Stimulated activated CD4-positive, alpha-beta T cell treated with anti-CD3 and anti-CD28 coated beads, Interleukin-1b, Interleukin-23, amount 100 ng/mL, for 24 hours (primary cell): ENCODE measurements at places on chromosomes 11 and 22.

GRCh38 chr11:97354026-97354425, 964.2 kb downstream of the JRKL start:
- no peak for DNase-seq

GRCh38 chr11:37841016-37841415, 1243.0 kb upstream of the RAG2 start:
- DNase-seq, result no peak

GRCh38 chr22:37681001-37681424, 5.1 kb upstream of the NOL12 start:
- DNase-seq, result no peak

DNA sequence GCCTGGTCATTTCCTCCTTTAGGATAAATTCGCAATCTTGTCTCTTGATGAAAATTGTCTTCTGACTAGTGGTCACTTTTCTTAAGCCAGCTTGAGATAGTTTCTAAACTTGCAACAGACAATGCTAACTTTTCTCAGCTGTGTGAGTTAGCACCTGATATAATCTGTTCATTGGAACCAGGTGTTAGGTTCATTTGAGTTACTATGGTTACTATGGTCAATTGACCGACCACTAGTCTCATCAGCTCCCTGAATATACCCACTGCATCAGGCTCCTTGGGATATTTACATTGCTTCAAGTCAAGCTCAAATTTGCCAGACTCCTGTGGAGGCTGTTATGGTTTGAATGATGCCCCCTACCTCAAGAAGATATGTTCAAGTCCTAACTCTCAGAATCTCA, 54.5 kb downstream of the SC5D start:
- DNase-seq, result no peak

GRCh38 chr22:31556627-31557203, 60.4 kb downstream of the SFI1 start:
- no peak for DNase-seq

- no peak for DNase-seq
Observed at GRCh38 chr11:42239188-42239587, 779.7 kb upstream of the LRRC4C start.

DNA sequence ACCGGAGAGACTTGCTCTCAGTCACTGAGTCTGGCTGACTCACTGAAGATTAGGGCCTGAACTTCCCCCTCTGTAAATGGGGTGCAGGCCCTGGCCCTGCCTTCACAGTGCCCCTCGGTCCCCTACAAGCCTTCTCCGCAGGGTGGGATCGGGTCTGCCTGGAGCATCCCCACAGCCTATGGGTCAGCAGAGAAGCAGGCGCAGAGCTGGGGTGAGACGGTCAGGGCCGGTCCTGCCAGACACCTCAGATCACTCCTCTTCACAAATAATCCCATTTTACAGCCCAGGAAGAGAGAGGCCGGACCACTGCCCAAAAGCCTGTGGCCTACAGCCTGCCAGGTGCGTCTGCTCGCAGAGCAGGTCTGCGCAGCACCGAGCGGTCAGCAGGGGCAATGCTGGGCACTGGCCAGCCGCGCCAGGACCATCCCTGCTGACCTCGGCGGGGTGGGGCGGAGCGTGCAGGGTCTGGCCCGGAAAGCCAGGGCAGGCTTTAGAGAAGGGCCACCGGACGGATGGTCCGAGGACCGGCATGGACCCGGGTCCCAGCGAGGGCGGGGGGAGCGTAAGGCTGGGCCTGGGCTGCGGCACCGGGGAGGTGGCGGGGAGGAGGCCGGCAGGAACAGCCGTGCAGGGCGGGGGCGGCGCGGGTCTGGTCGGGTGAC, 522 bp upstream of the SEPTIN5 start:
- DNase-seq, result no peak

GRCh38 chr22:46449116-46449691, 88.2 kb downstream of the CELSR1 start:
- DNase-seq, result no peak

DNA sequence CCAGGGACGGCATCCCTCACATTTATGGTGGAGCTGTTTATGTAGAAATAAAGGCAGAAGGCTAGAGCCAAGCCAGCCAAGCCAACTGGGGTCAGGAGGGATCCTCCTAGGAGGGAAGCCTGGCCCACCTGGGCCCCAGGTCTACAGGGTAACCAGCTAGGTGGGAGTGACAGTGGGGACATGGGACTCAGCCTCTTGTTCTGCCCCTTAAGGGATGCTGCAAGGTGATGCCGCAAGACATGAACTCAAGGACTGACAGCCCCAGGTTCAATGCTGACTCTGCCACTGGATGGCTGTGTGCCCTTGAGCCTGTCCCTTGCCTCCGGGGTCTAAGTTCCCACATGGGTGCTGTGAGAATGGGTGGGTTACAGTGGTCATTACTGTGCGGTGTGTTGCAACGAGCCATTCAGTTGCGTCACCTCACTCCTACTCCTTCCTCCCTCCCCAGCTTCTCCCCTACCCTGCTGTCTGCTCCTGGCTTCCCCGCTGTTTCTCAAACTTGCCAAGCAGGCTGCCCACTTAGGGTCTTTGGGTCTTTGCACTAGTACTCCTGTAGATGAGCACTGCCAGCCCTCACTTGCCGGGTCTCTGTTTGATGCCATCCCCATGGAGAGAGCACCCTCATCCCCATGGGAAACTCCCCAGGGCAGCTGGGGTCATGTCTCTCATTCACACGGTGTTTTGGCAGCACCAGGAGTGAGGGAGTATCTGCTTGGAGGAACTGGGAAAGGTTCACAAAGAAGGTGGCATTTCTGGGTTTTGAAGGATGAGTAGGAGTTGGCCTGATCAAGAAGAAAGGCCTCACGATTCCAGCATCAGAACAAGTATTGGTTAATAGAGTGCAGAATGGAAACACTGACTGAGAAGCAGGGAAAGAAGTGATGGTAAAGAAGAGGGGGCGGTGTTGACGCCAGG, 43.0 kb upstream of the RTL6 start:
- DNase-seq, result no peak

GRCh38 chr22:24112188-24112587, 69.1 kb upstream of the SUSD2 start:
- no peak for DNase-seq

- DNase-seq, result no peak
Observed at GRCh38 chr11:66471142-66471541, 4.4 kb downstream of the PELI3 start.

DNA sequence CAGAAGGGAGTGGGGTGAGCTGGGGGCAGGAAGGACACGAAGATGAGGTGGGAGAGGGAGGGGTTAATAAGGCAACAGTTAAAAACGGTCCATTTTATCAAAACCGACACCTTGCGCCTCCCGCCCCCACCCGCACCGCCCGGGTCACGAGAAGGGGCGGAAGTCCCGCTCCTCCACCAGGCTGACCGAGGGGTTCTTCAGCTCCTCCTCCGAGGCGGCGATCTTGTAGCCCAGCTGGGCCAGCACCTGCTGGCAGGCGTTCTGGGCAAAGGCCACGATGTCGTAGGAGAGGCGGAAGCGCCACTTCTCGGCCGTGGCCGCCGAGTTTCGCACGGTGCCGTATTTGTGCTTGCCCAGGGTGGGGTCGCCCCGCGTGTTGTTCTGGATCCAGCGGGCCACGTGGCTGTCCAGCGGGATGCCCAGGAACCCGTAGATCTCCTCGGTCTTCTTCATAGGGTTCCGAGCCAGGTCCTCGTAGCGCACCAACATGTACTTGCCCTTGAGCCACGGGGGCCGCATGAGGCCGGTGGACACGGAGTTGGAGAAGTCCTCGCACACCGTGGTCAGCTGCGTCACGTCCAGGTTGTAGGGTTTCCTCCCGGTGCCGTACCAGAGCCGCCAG, 15.8 kb downstream of the CHST1 start:
- no peak for DNase-seq

DNA sequence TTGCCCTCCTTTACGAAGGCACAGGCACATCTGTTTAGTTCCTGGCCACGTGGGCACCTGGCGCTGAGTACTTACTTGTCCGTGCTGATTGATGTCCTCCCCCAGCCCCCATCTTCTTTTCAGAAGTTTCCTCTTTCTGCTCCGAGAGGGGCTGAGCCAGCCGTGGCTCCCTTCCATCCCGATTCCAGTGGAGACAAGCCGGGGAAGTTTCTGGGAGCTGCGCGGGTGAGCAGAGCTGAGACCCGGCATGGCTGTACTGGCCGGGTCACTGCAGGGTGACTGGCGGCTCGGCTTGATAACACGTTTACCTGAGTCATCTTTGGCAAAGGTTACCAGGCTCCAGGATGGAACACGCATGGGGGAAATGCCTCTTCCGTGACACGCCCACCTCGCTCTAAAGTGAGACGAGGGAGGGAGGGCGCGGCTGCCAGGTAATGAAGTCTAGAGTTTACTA, 45.4 kb upstream of the ATXN10 start:
- DNase-seq, result no peak

GRCh38 chr11:69049490-69049867, 747 bp downstream of the TPCN2 start:
- no peak for DNase-seq

DNA sequence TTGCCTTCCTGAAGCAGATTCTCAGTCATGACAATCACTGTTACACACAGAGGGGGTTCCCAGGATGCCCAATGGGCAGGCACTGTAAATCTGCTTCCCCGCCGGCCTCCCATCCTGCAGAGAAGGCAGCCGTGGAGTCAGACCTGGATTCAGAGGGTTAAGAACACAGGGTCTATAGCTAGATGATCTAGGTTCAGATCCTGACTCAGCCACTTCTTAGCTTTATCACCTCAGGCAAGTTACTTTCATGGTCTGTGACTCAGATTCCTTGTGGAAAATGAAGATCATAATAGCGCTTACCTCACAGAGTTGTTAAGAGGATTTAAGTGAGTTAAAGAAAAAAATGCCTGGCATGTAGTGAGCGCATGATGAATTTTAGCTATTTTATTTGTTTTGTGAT, 95.9 kb downstream of the TIMP3 start:
- no peak for DNase-seq

DNA sequence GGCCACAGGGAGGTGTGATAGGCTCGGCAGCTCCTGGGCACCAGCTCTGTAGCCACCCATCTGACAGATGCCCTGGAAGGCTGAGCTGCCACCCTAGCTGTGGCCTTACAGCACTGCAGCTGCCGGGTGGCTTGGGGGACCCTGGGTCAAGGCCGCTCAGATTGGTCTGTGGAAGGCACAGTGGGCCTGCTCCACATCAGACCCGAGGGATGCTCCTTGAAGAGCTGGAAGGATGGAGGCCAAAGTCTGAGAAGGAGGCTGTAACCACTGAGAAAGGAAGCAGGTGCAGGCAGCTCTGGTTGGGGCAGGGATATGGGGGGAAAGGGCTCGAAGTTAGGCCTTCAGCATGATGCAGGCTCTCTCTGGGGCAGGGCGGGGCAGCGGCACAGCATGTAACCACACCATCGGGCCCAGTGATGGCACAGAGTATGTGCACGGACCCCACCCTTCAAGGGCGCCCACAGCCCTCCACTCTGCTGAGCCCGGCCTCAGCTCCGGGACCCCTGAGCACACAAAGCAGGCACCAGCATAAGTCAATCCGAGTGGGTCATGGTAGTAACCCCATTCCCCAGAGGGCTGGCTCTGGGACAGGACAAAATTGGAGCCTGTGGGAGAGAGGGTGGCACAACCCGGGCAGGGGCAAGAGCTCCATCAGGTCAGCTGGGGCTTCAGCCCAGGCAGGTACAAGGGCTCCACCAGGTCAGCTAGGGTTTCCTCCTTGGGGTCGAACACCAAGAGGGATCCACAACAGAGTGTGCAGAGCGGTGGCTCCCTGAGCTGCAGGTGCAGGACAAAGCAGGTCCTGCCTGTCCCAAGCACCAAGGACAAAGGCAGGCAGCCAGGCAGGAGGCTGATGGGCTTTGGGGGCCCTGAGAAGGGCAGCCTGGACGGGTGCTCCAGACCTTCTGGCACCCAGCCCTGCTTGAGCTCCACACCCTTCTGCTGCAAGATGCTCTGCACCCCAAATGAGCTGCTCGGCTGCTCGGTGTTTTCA, 1511.1 kb downstream of the BRD1 start:
- no peak for DNase-seq

DNA sequence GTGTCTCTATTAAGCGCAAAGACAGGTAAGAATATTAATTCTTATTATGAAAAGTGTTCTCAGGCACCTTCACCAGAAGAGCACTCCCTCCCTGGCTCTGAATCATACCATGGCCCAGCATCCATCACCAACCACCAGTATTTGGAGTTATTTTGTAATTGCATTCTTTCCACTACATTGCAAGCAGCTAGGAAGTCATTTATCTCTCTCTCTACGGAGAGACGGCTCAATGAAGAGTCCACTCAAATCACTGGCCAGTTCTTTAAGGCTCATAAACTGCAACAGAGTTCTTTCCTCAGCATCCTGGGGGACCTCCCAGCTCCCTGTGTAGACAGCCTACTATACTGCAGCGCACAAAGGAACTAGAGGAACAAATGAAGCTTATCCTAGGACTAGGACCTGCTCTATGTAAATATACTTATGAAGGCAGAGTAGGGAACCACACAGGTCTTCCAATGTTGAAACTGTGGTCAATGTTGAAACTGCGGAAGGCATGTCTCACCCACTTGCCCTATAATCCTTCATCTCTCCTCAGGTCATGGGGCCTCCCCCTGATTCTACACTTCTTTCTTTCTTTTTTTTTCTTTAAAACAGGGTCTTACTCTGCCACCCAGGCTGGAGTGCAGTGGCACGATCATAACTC, 63.4 kb downstream of the AAMDC start:
- DNase-seq, result no peak

DNA sequence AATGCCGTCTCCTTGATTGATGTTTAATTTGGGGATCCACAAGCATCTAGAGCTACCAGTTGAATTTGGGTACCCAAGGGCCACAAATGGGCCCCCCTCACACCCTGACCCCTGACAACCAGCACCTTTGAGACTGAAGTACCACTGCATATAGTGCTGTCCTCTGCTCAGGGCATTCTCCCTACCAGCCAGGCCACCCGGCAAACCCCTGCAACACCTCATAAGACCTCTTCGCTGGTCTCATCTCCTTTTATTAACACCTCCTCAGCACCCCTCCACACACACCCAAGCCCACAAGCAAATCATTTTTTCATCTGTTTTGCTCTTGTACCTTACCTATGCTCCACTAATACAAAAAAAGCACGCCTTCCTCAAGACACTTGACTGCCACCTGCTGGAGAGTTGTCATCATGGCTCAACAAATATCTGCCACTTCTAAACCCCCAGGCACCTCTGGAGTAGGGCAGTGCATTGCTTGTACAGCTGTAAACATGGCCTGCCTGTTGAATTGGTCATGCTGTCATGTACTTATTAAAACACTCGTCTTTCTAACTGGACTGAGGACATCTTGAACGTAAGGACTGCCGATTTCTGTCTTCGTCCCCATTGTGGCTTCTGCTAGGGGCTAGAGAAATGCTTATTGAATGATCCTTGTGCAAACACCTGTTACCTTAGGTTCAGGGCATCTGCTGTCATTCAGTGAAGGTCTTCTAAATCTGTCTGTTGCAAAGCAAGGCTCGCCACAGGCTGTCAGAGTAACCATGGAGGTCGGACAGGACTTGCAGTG, 66.5 kb downstream of the BMAL1 start:
- peak; percentile 44 for DNase-seq

- DNase-seq, result no peak
Observed at GRCh38 chr11:131504199-131504949, 134.0 kb downstream of the NTM start.
